Fibroblast of skin of scalp (primary cell): ENCODE measurements at places on chromosomes 6 and 20.
A peak's percentile ranks its signal among the peaks of the same experiment; 100 is the strongest.

GRCh38 chr6:43142101-43142500, 29.0 kb upstream of the SRF start:
- no peak for DNase-seq

DNA sequence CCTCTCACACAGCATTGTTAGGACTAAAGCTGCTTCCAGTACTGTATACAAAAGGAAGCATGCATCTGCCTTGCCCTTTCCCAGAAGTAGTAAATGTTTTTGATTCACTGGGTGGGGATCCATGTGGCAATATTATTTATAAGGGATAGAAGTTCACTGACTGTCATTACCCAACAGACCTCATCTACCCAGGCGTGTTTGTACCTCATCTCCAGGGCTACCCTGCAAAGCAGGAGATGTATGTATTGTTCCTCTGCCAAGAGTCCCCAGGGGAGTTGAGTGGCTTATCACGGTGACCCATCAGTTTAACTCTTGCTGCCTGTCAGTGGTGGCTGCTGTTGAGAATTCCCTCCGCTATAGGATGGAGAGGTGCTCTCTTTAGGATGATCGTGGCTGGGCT, 42.5 kb downstream of the SLC24A3 start:
- peak; percentile 36 for DNase-seq

DNA sequence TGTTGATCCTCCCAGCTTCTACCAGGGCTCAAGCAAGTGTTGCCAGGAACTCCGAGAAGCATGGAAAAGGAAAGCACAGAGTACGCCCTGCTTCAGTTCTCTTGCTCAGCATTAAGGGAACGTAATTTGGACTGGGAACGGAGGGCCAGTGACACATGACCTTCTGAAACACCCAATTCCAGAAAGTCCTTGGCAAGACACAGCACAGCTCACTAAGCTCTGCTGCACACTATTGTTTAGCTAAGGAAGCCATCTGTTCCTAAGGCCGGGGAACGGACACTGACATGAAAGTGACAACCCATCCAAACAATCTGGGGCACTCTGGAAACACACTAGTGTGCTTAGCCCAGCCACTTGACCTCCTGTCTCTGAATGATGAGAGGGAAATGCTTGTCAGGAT, 56.9 kb upstream of the NXT1 start:
- no peak for DNase-seq

DNA sequence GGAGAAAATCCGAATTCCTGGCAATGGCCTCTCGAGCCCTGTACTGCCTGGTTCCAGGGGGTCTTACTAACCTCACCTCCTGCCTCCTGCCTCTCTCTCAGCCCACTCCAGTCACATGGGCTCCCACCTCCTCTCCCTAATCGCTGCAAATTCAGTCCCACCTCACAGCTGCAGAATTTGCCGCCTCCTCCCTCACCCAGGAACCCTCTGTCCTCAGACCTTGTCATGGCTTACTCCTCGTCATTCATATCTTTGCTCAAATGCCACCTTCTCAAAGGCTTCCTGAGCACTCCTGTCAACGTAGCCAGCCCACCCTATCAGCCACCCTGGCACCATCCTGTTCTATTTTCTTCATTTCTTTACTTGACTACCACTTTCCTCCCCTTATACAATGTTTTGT, 89.0 kb downstream of the SLC2A10 start:
- no peak for DNase-seq

GRCh38 chr20:23155141-23155590, 69.0 kb upstream of the CD93 start:
- DNase-seq = no peak

DNA sequence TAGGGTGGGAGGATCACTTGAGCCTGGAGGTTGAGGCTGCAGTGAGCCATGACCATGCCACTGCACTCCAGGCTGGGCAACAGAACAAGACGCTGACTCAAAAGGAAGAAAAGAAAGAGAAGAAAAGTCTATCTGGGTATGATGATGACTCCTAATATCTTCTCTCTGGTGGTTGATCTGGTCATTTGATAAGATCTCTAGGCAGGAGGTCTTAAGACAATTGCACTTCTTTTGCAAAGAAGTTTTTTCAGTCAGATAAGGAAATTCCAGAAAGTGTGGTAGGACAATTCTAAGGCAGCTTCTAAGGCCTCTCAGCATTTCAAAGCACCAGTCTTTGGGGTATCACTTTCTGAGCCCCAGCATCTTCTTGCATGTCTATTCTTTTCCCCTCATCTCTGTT, 7.7 kb upstream of the AIF1 start:
- no peak for DNase-seq

DNA sequence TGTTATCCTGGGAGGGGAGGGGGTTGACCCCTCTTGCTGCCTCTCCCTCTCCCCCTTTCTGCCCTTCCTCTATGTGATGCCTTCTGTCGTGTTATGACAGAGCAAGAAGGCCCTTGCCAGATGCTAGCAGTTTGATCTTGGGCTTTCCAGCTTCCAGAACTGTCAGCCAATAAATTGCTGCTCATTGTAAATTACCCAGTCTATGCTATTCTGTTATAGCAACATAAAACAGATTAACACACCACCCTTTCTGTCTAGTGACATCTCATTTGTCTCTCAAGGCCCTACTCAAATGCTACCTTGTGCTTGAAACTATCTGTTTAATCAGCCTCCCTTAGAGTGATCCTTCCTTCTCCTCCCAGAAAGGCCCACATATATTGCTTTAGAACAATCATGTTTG, 16.4 kb upstream of the MAP3K4 start:
- no peak for DNase-seq

- DNase-seq = no peak
These were observed 66.7 kb downstream of the GCNT2 start for GRCh38 chr6:10587656-10588406.

DNA sequence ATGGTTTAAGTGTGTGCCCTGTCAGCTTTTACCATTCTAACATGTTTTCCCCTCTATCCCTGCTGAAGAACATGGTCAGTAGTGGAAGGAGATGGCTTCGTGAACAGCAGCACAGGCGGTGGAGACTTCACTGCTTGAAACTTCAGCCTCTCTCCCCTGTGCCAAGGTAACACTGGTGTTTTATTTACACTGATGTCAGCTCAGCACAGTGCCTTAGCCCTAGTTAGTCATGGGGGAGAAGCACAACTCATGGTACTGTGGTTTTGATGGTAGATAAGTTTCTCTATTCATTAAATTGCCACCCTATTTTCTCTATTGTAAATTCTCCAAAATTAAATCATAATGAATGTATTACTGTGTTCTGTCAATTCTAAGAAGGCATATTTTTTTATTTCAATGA, 56.6 kb downstream of the MTHFD1L start:
- no peak for DNase-seq

GRCh38 chr20:38466171-38466570, 6.5 kb upstream of the RALGAPB start:
- no peak for DNase-seq

DNA sequence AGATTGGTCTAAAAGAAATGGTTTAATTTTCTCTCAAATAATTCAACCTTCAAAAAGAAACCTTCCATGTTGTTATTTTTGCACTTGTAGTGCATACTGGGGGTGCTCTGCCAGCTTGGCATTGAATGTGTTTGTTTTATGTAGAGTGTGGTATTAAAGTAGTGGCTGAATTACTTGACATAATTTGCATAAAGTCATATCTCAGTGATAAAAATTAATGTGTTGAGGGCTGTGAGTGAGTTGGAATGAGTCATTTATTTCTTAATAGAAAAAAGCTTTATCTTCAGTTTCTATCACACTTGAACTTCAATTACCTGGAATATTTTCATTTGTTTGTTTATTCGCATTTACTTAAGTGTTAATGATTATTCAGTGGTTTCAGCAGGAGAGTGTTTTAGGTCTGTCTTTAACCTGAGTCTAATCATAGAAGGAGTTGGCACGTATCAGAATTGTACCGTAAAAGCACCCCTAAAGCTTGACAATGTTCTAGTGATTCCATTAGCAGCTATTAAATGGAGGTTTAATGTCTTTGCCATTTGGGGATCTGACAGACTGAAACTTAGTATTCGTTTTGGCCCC, 801.2 kb upstream of the FLRT3 start:
- no peak for DNase-seq

DNA sequence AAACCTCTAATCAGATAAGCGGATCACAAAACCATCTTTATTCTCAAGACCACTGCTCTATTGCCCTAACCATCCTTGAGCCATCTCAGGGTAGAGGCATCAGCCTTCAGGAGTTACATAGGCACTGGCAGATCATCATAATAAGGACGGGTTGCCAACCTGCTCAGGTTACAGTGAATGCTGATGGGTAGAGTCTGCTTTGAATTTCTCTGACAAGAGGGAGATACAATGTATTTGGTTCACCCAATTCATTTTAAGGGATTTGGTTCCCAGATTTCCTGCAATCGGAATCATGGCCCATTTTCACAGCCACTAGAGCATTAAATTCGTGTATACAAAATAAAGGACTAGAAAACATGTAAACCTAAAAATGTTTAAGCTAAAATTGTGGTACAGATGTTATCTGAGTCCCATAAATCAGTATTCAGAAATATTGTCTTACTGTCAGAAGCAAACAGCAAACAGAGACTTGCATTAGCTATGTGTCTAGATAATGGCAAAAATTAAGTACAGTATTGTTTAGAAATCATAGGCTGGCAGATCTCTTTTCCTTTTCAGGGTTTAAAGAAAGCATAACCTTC, 41.9 kb upstream of the TMEM170B start:
- DNase-seq = no peak

DNA sequence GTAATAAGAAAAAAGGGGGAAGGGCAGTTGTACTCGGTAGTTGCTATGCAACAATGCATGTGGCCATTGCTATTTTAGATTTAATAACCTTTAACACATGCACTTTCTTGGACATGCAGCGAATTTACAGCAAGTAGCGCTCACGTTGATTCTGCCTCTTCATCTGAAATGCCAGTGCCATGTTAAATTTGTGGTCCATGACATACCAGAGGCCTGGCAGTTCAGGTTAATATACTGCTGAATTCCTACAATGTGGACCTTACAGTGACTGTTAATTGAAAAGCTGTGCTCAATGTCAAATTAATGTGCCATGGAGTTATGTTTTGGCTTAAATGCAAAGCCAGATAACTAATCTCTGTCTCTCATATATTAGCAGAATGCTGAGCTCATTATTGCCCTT, 699.7 kb downstream of the DOK5 start:
- no peak for DNase-seq

DNA sequence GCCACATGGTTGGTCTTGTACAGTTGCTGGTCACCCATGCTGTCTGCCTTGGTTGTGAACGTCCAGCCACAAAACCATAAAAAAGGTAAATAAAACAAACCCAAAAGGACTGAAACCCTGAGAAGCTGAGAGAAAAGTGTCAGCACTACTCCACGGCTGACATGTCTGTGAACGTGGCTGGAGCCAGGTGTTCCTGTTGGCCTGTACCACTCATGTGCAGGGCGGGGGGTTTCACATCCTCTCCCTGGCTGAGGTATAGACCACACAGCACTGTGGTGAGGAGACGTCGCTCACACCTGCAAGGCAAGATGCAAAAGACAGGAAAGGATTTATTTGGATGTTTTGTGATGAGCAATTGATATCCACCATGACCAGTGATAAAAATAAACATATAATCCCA, 51.9 kb upstream of the MRPS10 start:
- no peak for DNase-seq

- DNase-seq = no peak
These were observed 164.8 kb downstream of the TAF4 start for GRCh38 chr20:61900945-61901293.

- DNase-seq = no peak
These were observed 13.7 kb upstream of the PRDM13 start for GRCh38 chr6:99592900-99593299.

DNA sequence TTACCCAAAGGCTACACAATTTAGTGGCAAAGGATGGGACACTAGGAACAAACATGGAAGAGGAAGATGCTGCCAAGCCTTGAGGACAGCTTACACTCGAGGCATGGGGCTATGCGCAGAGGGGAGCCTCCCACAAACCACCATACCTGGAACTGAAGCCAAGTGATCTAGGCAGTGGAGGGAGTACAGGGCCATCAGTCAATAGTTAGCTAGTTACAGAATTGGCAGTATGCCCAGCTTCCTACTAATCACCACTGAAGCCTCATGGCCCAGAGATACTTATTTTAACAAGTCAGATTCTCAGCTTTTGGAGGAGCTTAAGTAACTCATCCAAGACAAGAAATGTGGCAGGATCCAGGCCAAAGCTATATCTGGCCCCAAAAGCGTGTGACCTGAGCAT, 226.6 kb upstream of the MOCS1 start:
- DNase-seq = no peak

DNA sequence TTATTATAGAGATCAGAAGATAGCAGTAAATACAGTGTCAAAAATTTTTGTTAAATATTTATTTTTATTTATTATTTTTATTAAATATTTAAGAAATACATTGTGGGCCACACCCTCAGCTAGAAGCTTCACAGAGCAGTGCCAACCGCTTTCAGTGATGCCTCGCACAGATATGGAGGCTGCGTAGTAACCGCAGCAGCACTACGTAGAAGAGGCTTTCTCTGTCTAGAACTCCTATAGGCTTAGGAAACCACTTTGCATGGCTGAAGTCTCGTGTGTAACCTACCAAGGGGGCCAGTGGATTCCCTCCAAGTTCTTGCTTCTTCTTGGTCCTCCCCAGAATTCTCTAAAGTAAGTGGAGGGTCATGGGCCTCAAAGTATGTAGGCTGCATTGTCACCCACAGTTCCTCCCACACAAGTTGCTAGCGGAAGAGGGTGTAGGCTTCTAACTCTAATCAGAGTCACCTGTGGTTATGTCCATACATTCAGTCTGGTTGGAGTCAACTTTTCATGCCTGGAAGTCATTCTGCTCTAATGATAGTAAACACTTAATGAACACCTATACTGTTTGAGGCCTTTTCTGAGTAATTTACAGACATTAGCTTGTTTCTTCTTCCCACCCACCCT, 285.6 kb downstream of the CDKAL1 start:
- no peak for DNase-seq

DNA sequence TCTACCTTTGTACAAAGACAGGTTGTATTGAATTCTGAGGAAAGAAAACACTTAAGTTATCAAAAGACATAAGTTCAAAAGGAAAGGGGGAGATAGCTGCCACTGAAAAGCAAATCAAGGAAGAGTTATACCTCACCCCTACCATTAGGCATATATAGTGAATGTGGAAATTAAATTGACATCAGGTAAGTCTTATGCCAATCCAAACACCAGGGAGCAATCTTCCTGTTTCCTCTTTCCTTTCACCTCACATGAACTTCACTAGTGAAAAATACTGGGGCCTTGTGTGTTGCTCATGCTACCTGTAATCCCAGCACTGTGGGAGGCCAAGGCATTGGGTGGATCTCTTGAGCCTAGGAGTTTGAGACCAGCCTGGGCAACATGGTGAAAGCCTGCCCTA, 10.9 kb upstream of the C6orf58 start:
- no peak for DNase-seq

GRCh38 chr6:34225551-34225950, 11.1 kb upstream of the HMGA1 start:
- DNase-seq = no peak

GRCh38 chr6:64062960-64063683, 427.5 kb downstream of the PHF3 start:
- peak; percentile 58 for DNase-seq

DNA sequence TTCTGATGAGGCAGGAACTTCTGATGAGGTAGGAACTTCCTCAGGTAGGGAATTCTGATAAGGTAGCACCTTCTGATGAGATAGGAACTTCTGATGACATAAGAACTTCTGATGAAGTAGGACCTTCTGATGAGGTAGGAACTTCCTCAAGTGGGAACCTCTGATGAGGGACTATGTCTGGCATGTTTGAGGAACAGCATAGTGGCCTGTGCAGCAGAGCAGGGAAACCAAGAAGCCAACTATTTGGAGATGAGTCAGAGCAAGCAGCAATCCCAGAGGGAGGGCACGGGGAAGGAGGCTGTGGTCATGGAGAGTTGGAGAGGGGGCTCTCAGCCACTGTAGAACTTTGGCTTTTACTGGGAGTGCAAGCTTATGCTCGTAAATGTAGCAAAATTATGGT, 132.4 kb downstream of the CFAP61 start:
- DNase-seq = peak; percentile 4
